ENCODE measurements at places on chromosomes 7 and 10.

DNA sequence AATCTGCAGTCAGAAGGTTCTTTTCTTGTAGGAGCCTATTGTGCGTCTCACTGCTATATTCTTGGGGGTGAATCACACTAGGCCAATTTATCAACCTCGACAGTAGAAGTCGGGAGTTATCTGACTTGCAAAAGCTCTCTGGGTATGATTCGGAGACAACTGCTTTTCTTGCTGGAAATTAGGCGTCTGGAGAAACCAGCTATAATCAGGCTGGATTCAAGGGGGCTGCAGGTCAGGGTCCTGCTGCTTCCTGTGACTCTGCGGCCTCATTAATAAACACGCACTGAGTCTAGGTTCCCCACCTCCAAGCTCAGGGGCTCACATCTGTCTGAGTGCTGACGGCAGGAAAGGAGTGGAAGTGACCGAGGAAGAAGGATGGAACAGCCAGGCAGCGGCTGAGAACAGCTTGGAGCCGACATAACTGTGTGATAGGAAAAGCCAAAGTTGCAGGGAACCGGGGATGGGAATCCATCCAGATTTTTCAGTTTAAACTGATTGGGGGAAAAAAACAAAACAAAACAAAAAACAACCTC is 184.6 kb downstream of the FANK1 start:
- no peak for DNase-seq

DNA sequence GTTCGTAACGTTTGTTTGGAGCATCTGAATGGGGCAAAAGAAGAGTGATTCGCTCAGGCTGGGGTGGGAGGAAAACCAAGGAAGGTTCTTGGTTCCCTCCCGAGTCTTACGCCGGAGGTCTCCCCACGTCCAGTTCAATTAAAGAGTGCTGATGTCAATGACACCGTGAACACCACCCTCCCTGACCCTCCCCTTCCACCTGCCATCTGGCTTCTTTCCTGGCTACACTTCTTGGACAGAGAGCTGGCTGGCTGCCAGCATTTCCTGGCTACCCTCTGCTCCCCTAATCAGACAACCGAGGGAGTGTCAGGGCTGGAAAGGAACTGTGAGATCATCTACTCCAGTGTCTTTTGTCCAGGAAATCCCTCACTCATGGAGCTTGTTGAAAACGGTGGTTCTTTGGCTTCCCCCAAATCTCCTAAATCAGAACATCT is 24.1 kb upstream of the FFAR4 start:
- DNase-seq, result no peak

- DNase-seq, result no peak
Observed at GRCh38 chr10:17756557-17757217, 4.7 kb downstream of the TMEM236 start.

GRCh38 chr7:142866361-142867096 is 11.7 kb downstream of the EPHB6 start:
- peak; percentile 27 for DNase-seq

- DNase-seq, result no peak
Observed at GRCh38 chr10:54478601-54479000, 322.4 kb downstream of the PCDH15 start.

- DNase-seq, result no peak
Observed at GRCh38 chr10:76935941-76936613, 701.5 kb downstream of the KCNMA1 start.

DNA sequence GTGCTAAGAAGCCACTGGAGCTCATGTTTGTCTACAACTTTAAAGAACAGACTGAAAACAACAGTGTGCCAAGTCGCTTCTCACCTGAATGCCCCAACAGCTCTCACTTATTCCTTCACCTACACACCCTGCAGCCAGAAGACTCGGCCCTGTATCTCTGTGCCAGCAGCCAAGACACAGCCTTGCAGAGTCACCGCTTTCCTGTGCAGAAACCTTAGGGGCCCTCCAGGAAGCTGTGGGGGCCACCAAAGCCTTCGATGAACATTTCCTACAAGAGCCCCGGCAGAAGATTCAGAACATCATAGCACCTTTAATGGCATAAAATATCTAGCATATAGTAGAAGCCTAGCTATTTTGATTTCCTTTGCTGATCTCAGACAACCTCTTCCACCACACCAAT is 88.0 kb upstream of the PRSS58 start:
- DNase-seq, result peak; percentile 73

DNA sequence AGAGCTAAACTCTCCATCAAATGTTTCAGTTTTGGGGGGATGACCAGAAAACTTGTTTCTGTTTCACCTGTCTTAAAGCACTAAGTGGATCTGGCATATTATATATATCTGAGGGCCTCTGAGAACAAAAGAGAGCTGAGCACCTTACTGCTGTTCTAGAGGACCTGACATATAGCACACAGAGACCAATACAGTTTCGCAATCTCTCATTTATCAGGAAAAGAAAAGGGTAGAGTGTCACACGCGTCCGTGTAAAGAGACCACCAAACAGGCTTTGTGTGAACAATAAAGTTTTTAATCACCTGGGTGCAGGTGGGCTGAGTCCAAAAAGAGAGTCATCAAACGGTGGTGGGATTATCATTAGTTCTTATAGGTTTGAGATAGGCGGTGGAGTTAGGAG is 434.5 kb upstream of the KCND2 start:
- no peak for DNase-seq

DNA sequence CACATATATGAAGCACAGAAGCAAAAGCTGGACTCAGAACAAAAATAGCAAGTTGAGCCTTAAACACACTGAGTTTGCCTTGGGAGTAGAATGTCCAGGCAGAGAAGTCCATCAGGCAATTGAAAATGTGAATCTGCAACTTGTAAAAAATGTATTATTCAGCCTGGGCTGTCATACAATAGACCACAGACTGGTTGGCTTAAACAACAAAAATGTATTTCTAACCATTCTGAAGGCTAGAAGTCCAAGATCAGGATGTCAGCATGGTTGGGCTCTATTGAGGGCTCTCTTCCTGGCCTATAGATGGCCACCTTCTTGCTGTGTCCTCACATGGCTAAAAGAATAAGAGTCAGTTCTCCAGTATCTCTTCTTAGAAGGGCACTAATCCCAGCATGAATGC is 76.5 kb upstream of the CAPZA2 start:
- no peak for DNase-seq

- DNase-seq, result no peak
Observed at GRCh38 chr10:10527861-10528562, 489.7 kb upstream of the CELF2 start.

GRCh38 chr10:110574420-110574819 is 6.9 kb downstream of the SMC3 start:
- DNase-seq, result no peak

GRCh38 chr10:129446183-129446581 is 20.9 kb upstream of the MGMT start:
- DNase-seq, result no peak

- no peak for DNase-seq
Observed at GRCh38 chr10:6228010-6228511, 25.3 kb downstream of the PFKFB3 start.

- no peak for DNase-seq
Observed at GRCh38 chr7:46226860-46227259, 305.8 kb upstream of the IGFBP3 start.

- no peak for DNase-seq
Observed at GRCh38 chr7:139875821-139876241, 46.8 kb downstream of the TBXAS1 start.

DNA sequence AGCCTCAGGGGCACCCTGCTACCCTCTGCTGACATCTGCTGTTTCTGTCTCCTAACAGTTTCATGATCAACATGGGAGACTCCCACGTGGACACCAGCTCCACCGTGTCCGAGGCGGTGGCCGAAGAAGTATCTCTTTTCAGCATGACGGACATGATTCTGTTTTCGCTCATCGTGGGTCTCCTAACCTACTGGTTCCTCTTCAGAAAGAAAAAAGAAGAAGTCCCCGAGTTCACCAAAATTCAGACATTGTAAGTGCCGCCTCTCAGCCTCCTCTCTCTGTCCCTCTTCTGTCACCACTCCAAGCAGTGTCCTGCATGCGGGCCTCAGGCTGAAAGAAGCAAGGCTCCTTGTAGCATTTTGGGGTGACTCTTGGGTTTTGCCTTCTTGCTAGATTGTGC is 39.0 kb downstream of the POR start:
- DNase-seq, result no peak

DNA sequence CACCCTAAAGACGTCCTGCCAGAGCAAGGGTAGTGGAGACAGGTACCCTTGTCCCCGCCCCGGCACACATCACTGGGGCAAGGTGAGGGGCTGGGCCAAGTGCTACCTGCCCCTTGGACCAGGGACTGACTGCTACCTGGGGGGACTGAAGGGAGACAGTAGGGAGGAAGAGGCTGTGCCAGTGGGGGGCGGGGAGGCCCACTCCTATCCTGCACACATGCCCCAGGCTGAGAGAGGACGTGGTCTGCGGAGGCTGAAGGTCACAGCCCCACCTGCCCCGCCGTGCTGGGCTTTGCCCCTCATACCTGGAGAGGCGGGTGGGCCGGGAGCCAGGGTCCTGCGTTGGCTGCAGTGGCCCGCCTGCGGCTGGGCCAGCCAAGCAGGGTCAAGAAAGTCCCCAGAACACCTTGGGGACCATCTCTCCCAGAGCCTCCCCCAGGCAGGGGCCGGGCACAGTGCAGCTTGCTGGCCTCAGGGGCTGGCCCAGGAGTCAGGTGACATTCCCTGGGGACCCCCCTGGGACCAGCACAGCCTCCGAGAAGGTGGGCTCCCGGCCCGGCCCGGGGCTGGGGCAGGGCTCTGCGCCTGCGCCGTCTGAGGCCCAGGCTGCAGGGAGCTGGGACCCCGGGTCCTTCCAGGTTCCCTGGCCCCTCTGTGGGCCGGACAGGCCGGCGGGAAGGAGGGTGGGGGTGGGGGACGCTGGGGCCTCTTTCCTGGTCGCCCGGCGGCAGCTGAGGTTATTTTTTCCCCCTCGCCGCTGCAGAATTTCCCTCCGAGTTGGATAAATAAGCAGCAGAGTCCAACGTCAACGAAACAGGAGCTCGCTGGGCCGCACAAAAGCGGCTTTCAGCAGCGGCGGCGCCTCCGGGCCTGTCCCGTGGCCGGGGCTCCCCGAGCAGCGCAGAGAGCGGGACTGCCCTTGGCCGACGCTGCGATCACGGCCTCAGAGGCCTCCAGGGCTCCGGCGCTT is 9.8 kb upstream of the FZD9 start:
- DNase-seq, result no peak

- DNase-seq, result peak; percentile 72
Observed at GRCh38 chr7:4633012-4633411, 49.1 kb upstream of the FOXK1 start.

DNA sequence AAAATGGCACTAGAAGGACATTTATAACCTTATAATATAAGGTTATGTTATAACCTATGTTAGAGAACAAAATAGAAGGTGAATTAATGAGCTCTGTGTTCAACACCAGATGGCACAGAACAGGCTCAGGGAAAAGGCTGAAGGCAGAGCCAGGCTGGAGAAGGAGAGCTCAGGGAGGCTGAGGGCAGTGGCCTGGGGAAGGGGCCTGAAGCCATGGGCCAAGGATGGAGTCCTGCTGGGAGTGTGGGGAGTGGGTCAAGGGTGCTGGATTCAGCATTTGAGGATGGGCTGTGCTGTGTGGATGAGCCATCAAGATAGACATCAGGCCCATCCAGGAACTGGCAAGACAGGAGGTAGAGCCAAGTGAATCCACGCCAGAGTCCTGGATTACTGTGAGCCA is 218.8 kb downstream of the ZNF248 start:
- no peak for DNase-seq

DNA sequence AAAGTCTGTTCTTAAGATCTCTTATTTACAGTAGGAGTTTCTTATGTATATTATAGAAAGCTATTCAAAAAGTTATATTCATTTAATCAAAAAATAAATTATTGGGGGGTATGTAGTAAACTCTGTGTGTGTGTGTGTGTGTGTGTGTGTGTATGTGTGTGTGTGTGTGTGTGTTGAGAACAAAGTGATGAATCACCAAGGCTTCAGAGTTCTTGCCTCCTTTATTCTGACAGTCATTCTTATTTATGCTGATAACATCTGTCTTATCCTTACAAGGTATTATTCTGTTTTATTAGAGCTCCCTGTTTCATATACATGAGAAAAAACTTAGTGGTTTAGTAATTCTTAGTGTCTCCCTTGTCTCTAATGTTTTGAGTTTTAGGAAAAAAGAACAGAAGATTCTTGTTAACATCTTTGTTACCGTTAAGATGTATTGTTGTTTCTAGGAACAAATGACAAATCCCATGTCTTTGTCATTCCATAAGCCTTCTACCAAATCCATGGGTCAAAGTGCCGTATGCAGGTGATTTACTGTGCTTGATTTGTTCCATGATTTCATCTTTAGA is 424.0 kb downstream of the EXOC4 start:
- no peak for DNase-seq

GRCh38 chr10:60508831-60509230 is 119.2 kb upstream of the ANK3 start:
- DNase-seq, result no peak

DNA sequence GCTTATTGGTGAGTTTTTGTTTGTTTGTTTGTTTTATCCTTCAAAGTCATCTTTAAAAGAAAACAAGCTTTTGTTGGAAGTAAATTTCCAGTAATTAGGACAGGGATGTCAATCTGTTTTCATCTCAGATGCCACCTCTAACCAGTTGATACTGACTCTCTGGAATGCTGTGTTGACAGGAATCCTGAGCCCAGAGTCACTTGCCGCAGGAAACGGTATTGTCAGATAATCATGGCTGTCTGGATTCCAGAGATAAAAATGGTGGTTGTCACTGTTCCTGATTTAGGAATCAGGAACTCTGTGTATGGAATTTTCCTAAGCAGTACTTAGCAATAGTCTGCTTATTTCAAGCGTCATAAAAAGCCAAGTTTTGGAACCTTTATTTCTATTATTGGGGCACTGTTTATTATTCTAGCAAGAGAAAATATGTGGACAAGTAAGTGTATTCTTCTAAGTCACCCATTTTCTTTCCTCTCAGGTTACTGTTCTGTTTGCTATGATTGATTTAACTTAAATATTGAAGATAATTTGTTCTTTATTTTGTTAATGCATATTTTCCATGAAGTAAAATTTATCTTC is 39.2 kb downstream of the CDC123 start:
- no peak for DNase-seq

DNA sequence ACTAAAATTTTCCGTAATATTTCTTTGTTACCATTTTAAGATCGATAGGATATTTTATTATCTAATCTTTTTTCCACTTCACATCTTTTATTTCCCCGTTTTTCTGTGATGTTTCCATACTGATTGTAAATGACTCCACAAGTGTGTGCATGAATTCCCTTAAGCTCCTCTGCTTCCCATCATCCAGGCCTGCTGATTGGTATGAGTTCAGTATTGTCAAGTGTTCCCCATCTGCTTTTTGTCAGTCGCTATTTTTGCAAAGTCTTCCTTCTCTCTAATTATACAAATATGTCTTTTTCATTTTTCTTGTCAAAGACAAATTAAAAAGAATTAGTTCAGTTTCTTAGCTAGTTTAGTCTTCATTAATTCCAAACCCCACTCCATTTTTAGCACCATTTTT is 184.7 kb downstream of the EXOC4 start:
- DNase-seq, result no peak
